ENCODE measurements at places on chromosomes 5 and 9.

GRCh38 chr9:116213693-116214047, 60.1 kb downstream of the PAPPA start:
- no peak for DNase-seq

DNA sequence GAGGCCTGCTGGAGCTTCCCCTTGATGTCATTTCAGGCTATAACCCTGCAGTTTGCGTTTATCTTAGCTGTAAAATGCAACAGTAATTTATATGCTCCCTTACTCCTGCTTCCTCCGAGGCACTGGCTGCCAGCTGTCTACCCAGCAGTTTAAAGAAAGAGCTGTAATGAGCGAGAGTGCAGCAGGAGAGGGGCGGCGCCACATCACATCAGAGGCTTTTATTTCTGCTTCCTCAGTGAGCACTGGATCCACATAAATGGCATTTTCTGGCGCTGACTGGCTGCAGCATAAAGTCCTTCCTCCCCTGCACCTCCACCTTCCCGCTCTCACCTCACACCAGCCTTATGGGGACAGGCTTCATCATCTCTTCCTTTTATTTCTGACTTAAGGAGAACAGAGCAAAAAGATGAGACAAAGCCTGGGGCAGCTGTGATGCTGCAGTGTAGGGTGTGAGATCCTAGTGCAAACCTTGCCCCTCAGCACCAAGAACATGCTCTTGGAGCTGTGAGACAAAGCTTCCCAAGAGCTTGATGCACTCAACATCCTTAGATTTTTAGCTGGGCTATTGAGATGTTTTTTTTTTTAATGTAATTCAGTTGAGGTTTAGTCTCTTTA, 829.6 kb upstream of the ZNF608 start:
- DNase-seq = peak; percentile 76

DNA sequence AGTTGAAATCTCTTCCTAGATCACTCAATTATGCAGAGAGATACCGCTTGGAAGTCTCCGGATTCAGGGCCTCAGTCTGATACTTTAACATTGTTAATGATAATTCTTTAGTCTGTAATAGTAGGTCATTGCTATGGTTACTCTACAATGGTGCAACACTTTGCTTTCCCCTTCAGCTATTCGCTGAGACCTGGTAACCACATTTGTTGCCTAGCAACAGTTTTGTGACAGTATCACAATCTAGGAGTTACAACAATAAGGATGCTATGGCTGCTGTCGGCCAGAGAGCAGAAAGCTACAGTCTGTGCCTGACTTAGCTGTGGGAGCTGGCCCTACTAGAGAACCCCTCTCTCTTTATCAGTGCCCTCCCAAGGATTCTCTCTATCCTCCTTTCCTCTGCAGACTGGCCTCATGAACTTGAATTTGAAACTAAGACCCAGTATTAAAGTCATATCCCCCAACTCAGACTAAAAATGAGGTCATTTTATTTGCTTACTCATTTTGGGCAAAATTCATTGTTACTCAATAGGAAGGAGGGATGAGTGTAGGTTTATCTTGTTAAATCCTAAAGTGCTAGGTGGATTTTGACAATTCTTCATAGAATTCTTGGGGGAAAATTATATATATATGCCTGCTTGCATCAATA, 39.3 kb downstream of the NR2F1 start:
- peak; percentile 76 for DNase-seq

GRCh38 chr9:13190040-13190439, 89.5 kb downstream of the MPDZ start:
- DNase-seq = no peak

GRCh38 chr5:171957591-171958251, 48.7 kb downstream of the FBXW11 start:
- DNase-seq = no peak

GRCh38 chr9:129781131-129781530, 21.9 kb upstream of the TOR1B start:
- DNase-seq = no peak

GRCh38 chr9:134738869-134739659, 97.5 kb downstream of the COL5A1 start:
- peak; percentile 38 for DNase-seq

DNA sequence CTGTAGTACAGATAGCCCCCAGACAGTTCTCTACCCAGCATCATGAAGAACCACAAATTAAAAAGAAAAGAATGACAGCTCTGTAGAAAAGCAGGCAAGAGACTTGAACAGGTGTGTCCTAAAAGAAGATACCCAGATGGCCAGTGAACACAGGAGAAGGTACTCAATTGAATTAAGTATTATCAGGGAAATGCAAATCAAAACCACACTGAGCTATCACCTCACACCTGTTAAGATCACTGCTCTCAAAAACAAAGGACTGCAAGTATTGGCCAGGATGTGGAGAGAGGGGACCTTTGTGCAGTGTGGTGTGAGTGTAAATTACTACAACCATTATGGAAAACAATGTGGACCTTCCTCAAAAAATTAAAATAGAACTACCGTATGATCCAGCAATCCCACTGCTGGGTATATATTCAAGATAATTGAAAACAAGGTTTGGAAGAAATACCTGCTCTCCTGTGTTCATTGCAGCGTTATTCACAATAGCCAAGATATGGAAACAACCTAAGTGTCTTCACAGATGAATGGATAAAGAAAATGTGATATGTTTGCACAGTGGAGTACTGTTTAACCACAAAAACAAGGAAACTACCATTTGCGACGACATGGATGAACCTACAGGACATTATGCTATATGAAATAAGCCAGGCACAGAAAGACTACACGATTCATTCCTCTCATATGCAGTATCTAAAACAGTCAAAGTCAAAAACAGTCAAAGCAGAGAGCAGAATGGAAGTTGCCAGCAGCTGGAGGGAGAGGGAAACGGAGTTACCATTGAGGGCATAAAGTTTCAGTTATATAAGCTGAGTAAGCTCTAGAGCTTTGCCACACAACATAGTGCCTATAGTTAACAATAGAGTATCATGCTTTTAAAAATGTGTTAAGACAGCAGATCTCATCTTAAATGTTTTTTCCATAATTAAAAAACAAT, 102.6 kb downstream of the WNK2 start:
- DNase-seq = peak; percentile 7

GRCh38 chr9:38318759-38319495, 73.6 kb upstream of the ALDH1B1 start:
- DNase-seq = peak; percentile 74

GRCh38 chr5:133552925-133553525, 59.3 kb downstream of the FSTL4 start:
- DNase-seq = peak; percentile 60

DNA sequence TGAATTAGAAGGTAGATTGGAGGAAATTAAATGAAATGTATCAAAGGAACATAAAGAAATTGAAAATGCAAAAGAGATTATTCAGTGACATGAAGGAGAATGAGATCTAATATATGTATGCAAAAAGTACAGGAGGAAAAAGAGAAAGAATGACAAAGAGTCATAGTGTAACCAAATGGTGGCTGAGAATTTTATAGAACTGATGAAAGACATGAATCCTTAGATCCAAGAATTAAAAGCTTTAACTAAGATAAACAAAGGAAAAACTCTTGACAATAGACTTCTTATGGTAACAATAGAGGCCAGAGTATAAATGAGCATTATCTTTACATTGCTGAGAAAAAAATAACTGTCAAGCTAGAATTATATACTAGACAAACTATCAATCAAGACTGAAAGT, 505.4 kb upstream of the CD180 start:
- DNase-seq = no peak

Measured in SK-N-DZ (cell line).